Activated T-helper 9 cell treated with anti-CD3 and anti-CD28 coated beads, Interleukin-2, amount 50 U/mL, for 16 hours (primary cell): ENCODE measurements at places on chromosomes 6 and 20.

DNA sequence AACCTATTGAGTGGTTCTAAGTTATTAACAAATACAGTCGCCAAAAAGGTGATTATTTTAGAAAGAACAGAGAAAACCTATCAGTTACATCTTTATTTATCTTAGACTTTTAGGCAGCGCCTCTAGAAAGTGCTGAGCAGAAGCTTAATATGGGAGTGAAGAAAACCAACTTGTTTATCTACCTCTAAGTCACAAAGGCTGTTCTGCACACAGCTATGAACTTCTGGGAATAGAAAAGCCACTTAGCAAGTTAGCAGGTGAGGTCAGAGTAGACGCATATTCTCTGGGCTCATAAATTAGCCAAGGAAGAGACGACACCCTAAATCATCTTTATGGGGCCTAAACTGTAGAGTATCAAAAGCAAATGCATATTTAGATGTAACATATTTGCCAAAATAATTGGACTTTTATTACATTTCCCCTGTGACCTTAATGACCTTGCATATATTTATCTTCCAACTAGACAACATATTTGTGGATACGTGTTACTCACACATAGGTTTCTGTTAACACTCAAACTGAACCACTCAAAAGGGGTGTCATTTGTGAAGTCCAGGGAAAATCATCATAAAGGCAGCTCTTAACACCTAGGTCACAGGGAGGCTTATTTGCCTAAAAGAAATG is 267.1 kb downstream of the ADGB start:
- DNase-seq: no peak

- DNase-seq: no peak
These were observed 100.9 kb downstream of the TMEM242 start for GRCh38 chr6:157222201-157222981.

DNA sequence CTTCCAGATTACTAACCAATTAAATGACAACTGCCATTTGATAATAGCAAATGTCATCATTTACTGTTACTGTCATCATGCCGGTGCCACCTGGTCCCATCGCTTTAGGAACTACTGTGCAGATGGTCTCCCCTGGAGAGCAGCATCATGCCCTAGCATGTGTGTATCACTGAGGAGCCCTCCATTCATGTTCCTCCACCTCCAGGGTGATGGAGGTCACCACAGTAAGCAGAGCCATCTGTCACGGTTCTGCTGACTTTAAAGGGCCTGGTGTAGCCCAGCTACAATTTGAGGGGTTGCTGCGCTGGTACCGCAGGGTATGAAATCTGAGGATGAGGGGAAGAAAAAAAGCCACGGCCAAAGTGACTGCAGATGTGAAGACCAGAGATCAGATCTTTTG is 118.8 kb upstream of the KCNK16 start:
- no peak for DNase-seq

GRCh38 chr6:161091972-161092701 is 100.6 kb downstream of the MAP3K4 start:
- no peak for DNase-seq

DNA sequence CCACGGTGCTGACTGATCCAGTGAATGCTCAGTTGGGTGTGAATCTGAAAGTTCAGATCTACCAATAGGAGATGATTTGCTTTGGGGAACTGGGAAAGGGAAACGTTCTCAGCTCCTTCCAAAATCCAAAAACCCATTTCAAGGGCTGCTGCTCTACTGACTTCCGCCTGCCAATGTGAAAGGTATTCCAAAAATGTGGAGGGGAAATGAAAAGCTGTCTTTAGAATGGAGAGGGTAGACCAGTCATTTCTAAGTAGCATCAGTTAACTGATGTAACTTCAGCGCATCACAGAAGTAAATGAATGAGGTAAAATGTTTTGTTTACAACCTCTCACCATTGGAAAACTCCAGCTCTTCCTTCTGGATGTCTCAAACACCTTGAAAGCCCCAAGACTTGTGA is 19.6 kb upstream of the EYA2 start:
- no peak for DNase-seq

GRCh38 chr20:7935027-7935551 is 5.2 kb downstream of the HAO1 start:
- no peak for DNase-seq

DNA sequence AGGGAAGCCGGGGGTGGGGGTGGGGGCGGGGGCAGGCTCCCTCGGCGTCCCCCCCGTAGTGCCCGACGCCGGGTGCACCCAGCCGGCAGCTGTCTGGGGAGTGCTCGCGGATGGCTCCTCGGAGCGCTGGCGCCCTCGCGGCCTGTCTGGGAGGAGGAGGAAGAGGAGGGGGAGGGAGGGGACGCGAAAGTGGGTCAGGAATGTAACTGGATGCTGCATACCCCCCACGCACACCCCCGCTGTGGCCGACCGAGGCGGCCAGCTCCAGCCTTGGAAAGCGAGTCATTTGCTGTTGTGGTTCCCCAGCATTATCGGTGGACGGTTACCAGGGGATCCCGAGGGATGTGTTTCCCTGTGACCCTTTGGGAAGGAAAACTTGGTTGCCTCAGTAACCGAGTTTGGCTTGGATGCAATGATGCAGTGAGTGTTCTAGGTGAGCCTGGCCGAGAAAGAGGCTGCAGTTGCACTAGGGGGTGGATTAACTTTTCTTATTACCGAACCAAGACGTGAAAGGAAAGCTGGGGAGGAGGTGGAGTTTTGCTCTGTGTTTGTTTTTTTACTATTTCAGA is 55.2 kb upstream of the RREB1 start:
- peak; percentile 1 for DNase-seq

GRCh38 chr6:98295515-98296175 is 538.7 kb upstream of the POU3F2 start:
- no peak for DNase-seq

- DNase-seq: no peak
These were observed 441.0 kb downstream of the KIF16B start for GRCh38 chr20:16132036-16132798.

DNA sequence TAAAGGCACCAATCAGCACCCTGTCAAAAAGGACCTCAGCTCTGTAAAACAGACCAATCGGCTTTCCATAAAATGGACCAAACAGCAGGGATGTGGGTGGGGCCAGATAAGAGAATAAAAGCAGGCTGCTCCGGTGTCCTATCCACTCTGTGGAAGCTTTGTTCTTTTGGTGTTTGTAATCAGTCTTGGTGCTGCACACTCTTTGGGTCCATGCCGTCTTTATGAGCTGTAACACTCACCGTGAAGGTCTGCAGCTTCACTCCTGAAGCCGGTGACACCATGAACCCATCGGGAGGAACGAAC is 7.3 kb upstream of the PXDC1 start:
- no peak for DNase-seq

DNA sequence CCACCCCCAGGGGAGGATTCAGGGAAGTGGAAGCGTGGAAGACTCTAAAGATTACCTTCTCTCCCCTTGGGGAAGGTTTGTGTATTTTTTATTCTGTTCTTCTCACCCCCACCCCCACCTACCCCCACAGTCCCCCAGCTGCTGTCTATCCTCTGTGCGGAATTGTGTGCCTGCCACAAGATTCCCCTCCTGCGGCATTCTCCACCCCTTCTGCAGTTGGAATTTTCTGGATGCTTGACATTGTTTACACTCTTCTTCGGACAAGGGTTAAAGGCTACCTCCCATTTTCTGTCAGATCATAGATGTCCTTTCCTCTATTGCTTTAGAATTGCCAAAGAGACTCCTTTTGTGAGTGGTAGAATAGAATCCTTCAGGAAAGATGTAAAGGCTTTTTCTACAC is 60.4 kb upstream of the EDN3 start:
- DNase-seq: no peak

GRCh38 chr6:43964659-43965570 is 162.3 kb downstream of the MRPL14 start:
- DNase-seq: no peak

- no peak for DNase-seq
These were observed 205.0 kb upstream of the KCNQ5 start for GRCh38 chr6:72416744-72417465.

DNA sequence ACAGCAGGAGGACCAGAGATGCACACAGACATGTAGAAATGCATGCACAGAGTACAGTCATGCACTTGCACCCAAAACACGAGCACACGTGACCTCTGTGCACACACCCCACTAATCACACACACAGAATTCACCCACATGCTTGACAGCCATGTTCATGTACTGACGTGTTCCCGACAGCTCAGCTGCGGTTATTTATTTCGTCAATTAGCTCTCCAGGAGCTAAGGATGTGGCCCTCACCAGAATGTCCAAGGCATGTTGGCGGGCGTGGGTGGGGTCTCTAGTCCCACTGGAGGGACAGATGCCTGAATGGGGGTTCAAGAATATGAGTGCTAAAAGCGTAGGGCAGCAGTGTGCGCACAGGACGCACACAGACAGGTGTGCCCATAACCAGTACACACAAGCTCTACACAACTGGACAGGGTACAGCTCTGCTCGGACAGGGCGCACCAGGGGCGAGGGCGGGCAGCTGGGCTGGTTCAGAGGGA is 571 bp upstream of the PRPF6 start:
- DNase-seq: no peak

DNA sequence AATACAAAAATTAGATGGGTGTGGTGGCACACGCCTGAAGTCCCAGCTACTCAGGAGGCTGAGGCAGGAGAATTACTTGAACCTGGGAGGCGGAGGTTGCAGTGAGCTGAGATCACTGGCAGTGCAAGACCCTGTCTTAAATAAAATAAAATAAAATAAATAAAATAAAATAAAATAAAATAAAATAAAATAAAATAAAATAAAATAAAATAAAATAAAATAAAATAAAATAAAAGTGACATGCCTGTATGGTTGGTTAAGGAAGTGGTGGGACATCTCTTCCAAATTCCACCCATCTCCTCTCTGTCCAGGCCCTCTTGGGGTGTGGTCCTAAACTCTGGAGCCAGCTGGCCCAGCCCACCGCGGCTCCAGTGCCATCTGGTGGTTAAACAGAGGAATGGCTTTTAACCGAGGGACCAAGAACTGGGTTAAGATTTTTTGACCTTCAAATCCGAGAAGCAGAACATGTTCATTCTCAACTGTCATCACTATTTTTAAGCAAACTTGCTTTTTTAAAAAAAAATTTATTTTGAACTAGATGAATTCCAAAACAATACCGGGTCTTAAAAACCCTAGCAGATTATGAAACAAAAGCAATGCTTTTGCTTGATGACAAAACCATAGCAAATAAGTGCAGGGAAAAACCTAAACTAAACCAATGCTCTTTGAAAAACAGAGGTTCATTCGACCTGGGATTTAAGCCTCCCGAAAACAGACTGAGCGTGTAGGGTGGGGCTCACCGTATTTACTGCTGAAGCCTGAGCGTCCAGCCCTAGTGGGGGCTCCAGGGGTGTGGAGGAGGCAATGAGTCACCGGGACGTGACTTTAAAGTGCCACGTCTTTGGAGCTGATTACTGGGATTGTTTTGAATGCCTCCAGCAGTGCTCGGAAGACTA is 68.8 kb downstream of the CDC5L start:
- peak; percentile 15 for DNase-seq

DNA sequence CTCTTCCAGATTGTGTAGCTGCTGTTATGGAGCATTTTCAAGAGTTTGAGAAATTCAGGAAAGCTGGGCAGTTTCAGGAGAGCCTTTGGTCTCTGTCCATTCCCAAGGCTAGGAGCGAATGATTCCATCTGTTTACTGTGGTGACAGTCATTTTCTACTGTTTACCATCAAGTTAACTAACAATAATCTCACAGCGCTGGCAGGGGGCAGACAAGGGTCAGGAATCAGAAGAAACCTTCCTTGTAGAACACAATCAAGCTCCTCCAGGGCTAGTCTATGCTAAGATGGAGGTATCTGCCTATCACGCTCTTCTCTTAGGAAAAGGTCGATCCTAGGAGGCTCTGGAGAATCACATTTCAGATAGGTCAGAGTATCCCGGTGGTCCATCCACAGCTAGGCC is 293.9 kb downstream of the KIF16B start:
- no peak for DNase-seq

DNA sequence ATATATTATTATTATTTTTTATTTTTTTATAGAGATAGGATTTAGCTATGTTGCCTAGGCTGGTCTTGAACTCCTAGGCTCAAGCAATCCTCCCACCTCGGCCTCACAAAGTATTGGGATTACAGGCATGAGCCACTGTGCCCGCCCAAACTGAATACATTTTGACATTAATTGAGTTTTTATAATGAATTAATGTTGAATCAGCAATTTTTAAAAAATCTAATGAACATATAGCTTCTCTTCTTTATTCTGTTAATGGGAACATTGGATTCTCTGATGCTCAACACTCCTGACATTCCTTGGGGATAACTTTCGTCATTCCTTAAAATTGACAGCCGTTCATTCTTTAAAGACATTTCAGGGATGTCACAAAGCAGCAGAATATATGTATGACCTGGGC is 52.4 kb downstream of the ANKS1A start:
- no peak for DNase-seq

DNA sequence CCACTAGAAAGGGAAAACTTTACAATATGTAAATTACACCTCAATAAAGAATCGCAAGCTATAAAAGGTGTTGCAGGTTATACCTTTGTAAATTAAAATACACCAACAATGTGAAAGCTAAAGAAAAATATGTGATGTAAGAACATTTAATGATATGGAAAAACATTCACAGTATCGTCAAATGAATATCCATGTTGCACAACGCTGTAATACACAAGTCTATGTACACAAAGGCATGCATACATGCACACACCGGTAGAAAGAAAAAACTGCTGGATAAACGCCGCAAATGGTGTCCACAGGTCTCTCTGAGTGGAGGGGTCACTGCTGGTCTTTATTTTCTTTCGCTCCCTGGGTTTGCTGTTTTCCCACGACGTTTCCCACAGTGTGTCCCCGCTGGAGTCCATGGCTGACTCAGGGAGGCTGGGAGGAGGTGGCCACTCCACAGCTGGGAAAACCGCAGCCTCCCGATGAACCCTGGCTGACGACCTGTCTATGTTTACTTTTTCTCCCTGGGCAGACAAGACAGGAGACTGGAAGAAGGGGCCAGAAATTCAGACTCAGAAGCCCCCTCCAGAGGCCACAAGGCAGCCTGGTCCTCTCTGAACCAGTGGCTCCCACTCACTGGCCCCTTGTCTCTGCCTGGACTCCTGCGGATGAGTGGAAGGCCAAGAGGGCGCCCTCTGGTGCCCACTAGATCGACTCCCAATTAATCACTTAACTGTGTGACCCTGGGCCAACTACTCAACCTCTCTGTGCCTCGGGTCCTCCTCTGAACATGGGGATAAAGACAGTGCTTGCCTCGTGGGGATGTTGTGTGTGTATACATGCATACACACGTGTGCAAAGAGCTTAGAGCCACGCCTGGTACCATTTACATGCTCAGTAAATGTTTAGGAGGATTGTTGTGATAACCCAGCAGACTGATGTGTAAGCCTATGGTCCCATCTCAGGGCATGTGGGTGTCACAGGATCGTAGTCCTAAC is 12.8 kb upstream of the BPI start:
- DNase-seq: no peak

GRCh38 chr6:126905917-126906316 is 212.6 kb upstream of the RSPO3 start:
- no peak for DNase-seq

GRCh38 chr6:17182961-17183360 is 81.1 kb downstream of the STMND1 start:
- DNase-seq: no peak

GRCh38 chr6:4568138-4568537 is 208.1 kb upstream of the CDYL start:
- no peak for DNase-seq
